ENCODE measurements at places on chromosomes 12 and 14.

GRCh38 chr14:101127224-101127623, 223.7 kb upstream of the RTL1 start:
- DNase-seq = no peak

DNA sequence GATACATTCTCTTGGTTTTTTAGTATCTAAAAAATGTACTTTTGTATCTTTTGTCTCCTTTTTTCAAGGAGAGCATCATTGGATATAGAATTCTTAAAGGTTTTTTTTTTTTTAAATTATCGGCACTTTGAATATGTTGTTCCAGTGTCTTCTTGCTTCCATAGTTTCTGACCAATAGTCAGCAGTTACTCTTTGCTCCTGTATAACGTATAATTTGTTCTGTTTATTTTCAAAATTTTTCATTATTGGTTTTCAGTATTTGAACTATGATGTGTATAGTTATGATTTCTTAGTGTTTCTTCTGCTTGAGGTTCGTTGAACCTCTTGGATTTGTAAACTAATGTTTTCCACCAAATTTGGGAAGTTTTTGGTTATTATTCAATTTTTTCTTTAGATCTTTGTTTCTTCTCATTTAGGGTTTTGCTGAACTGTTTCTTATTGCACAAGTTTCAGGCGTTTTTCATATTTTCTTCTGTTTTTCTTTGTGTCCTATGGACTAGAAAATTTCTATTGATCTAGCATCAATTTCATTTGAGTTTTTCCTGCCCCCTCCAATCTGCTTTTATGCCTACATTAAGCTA, 93.9 kb downstream of the PLBD1 start:
- DNase-seq = peak; percentile 39

GRCh38 chr12:118959985-118960560, 21.3 kb upstream of the SRRM4 start:
- no peak for DNase-seq

- DNase-seq = no peak
Observed at GRCh38 chr12:127162902-127163301, 1104.1 kb upstream of the TMEM132C start.

- no peak for DNase-seq
Observed at GRCh38 chr12:14824012-14824634, 10.1 kb upstream of the SMCO3 start.

DNA sequence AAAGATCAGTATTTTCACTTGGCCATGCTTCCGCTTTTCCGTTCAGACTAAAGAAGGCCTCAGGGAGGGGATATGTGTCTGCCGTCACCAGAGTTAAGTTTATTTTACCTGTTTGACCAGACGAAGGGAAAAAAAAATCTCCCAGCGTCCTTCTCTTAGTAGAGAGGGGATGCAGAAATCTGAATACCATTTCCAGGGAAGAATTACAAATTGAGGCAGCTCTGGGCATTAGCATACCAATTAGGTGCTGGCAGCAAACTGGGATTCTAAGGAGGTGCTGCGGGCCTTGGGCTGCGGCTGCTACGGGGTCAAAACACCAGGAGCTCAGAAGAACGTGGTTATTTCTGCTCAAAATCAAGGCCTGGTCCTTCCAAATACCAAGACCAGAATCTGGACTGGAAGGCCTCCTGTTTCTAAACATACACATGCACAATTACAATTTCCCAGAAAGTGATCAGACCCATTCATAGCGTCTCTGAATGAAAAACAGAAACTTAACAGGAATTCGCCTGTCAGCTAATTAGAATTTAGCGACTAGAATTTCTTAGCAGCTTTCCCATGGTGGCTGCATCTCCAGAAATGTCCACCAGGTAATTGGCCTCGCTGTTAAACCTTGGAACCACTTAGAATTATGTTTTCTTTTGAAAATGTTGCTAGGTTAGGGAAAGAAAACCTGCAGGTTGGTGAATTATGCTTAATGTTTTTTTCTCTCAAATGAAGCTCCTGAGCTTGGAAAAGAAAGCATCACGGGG, 617.0 kb downstream of the VRK1 start:
- no peak for DNase-seq

DNA sequence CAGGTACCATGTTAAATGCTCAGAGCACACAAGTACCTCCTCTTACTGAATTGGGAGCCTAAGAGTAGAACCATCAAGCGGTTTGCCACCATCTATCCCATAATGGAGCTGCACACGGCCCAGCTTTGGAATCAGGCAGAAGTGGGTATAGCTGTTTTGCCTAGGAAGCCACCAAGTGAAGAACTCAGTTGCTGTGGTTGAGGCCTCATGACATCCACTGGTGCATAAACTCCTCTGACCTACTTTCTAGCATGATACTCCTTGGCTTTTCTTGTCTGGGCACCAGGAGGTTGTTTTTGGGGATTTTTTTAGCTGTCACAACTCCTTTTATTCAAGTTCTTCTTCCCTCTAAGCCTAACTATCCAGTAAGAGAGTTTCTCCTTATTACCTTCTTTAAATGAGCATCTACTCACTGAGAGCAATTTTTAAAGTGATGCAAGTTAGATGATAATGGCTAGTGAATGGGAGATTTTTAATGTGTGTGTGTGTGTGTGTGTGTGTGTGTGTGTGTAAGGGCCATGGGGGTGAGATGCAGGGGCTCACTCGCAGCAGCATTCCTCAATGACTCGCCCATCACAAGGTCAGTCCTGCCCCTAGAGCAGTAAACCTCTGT, 20.9 kb upstream of the KRAS start:
- no peak for DNase-seq

DNA sequence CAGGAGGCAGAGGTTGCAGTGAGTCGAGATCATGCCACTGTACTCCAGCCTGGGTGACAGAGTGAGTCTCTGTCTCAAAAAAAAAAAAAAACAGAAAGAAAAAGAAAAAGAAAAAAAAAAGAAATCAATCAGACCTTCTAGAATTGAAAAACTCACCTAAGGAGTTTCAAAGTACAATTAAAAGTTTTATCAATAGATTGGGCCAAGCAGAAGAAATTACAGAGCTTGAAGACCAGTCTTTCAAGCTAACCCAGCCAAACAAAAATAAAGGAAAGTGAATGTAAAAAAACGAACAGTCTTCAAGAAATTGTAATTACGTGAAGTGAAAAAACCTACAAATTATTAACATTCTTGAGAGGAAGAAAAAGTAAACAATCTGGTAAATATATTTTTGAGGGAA, 93.0 kb downstream of the IPO8 start:
- no peak for DNase-seq

DNA sequence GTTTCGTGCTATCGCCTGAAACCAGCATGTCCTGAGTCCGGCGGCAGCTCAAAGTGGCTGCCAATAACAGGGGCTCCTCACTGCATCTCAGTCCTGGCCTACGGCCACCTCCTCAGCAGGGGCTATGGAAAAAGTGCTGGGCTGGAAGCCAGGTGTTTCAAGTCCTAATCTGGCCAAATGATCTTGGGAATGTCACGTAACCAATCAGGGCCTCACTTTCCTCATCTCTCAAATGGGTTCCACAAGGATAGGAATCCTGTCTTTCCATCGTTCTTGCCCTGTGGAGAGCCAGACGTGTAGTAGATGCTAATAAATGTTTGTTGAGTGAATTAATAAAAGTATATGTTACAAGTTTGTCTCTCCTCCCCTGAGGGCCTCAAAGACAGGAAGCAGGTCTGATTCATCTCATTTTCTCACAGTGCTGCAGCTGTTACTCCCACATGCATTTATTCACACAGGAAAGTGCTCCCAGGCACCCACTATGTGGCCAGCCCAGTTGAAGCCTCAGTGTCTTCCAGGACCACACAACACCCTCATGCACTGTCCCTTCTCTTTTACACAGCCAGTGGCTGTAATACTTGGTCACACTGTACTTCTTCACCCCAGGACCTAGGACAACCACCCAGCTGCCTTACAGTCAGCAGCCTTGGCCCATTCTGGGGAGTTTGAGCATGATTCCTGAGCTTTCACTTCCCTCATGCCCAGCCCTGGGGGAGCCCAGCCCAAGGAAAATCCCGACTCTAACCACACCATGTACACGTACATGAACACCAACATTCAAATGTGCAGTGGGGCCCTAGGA, 5.0 kb downstream of the CMKLR1 start:
- DNase-seq = no peak

GRCh38 chr12:43169115-43169681, 382.8 kb downstream of the ADAMTS20 start:
- no peak for DNase-seq

DNA sequence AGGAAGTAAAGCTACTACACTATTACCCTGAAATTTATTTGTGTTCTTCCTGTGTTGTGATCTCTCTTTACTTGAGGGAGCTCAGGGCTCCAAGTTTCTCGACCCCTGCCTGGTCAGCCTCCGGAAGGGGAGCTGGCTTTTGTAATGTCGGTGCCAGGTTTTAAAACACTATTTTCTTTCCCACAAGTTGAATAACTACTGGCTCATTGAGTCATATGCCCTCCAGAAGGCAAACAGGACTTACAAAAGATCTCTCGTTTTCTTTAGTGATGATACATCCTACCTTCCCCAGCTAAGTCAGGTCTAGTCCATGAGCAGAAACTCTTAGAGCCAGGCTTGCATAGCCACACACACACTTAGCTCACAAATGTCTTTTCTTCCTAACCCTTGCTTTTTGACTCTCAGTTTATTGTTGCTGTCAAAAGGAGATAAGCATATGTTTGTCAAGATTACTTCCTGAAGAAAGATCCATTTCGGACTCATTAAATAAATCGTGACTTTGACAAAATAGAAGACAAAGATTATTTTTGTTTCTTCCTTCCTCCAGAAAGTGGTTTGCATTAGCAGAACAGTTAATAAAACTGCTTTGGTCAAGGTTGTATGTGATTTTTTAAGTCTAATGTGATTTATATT, 209.8 kb upstream of the FLRT2 start:
- DNase-seq = no peak

- no peak for DNase-seq
Observed at GRCh38 chr12:48028541-48029431, 24.5 kb upstream of the COL2A1 start.

DNA sequence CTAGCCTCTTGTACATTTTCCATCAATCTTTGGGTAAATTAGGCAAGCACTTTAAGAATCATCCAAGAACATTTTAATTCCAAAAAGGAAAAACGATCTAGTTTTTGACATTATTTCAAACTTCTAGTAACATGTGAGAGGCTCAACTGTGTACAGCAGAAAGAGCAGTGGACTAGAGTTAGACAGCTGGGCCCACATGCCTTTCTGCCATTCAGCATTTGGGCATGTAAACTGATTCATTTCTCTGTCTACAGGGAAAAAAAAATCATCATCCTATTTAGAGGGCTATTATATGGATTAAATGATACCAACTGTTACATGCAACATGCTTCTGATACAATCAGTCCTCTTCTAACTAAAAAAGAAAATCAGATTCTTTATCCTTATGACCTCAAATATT, 17.7 kb downstream of the ATP2B1 start:
- no peak for DNase-seq

DNA sequence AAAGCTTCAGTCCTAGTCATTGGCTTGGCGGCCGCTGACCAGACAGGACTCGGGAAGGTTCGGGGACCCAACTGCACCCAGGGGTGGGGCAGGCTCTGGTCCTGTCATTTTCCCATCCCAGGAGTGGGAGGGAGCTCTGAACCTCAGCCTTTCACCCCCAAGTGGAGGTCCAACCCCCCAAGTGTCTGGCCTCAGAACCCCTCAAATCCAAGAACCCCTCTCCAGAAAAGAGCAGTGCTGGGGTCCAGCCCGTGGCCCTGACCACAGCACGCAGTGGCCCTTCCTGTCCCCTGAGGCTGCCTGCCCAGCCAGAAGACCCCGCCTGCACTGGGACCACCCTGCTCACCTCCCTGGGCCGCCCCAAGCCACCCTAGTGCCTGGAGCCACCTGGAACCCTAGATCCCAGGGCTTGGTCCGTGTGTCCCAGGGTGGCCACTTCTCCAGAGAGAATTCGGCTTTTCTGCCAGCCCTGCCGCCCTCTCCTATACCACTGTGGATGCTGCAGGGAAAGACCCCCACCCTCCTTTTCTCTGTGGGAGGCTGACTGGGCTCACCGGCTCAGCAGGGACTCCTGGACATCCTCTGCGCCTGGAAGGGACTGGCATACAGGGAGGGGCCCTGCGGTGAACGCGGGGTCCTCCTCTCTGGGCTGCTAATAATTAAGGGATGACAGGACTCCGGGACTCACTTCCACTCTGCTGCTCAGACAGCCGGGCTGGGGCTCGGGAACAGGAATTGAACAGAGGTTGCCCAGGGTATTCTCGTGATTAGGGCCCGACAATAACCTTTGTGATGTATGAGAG, 326.9 kb upstream of the SFSWAP start:
- DNase-seq = no peak

GRCh38 chr12:50047693-50048250, 9.6 kb upstream of the ASIC1 start:
- DNase-seq = no peak

- no peak for DNase-seq
Observed at GRCh38 chr12:26135010-26135420, 10.2 kb upstream of the BHLHE41 start.

DNA sequence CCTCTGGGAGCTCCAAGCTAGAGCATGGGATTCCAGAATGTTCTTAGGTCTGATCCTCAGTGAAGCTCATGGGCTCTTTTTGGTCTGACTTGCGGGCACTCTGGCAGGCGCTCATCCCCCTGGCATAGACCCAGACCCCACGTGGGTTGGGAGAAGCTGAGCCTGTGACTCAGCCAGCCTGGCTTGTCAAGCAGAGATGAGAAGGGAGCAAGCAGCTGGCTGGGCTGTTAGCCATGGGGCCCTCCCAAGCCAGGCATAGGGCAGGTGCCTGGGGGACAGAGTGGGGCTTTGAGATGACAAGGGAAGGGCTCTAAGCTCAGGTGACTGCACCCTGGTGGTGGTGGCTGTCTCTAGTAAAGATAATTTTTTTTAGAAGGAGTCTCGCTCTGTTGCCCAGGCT, 80.3 kb upstream of the NOS1 start:
- DNase-seq = peak; percentile 8

DNA sequence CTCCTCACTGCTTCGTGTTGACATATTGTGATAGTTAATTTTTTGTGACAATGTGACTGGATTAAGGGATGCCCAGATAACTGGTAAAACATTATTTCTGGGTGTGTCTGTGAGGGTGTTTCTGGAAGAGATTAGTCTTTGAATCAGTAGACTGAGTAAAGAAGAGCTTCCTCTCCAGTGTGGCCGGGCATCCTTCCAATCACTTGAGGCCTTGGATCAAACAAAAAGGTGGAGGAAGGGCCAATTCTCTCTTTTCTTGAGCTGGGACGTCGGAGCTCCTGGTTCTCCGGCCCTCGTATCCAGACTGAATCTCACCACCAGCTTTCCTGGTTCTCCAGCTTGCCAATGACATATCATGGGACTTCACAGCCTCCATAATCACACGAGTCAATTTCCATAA, 240.4 kb downstream of the CHST11 start:
- no peak for DNase-seq

- peak; percentile 94 for DNase-seq
Observed at GRCh38 chr12:9760699-9761418, at the start of gene CD69. CD69 (minus strand) TSS chr12:9760901; CDS start chr12:9760820, 81 bp downstream.

- DNase-seq = no peak
Observed at GRCh38 chr14:73792481-73792880, 59.1 kb upstream of the PTGR2 start.

GRCh38 chr14:41606532-41607303, at the start of gene LRFN5:
LRFN5 (plus strand) TSS chr14:41606876.
- DNase-seq = no peak
